ENCODE measurements at places on chromosomes 4 and X. TPM values are rescaled to one million over a fixed set of nuclear protein-coding genes. Genes with fewer than 3 reads are reported as not detected.
A peak's percentile ranks its signal among the peaks of the same experiment; 100 is the strongest.

Gene F8
- polyA plus RNA-seq, result 3.7 TPM

Gene TACR3
- 2.1 TPM for polyA plus RNA-seq

Gene SHISA3
- 49.3 TPM for polyA plus RNA-seq

Gene ZNF630
- 2.3 TPM for polyA plus RNA-seq

Gene SCML2
- polyA plus RNA-seq, result 13.0 TPM

Gene FGB
- 31.3 TPM for polyA plus RNA-seq

Gene MAGEH1
- 60.2 TPM for polyA plus RNA-seq

Gene H2BW2
- 1.6 TPM for polyA plus RNA-seq

Gene VCX3B
- 0.39 TPM for polyA plus RNA-seq

GRCh38 chrX:1196436-1196835 lies 16.0 kb downstream of the CRLF2 start:
- no peak for DNase-seq

DNA sequence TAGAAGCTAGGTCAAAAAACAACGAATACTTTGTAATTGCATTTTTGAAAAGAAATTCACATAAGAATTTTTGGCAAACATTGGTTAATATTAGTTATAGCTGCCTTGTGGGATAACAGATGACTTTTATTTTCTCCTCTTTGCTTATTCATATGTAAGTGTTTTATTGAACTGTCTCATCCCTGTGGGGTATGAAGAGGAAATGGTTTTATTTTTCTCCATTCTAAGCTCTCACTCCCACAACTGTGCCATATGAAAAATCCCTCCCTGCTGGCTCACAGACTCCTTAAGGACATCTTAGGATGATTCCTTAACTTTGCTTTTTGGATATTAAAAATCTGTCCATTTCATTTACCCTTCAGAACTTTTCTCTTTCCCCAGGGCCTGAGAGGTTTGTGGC lies 300.6 kb downstream of the PPP1R2C start:
- no peak for DNase-seq

GRCh38 chr4:84956014-84956413 lies 10.5 kb downstream of the WDFY3 start:
- DNase-seq, result no peak

DNA sequence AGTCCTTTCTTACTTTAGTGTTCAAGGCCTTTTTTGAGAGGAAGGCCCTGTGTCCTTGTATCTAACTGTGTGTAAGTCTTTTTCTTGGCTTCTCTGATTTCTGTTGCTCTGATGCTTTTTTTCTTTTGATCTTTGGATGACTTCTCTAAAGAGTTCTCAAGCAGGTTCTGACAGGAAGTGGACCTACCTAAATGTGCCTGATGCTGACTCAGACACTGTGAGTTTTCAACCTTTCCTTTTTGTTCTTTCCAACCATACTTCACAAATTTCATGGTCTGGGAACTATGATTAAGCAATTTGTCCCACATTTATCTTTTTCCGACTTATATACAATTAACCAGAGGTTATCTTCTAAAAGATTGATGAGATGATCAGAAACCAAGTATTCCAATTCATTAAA lies 96.5 kb downstream of the SYTL5 start:
- no peak for DNase-seq

- no peak for DNase-seq
Measured at GRCh38 chr4:133102612-133103409, 46.3 kb upstream of the PCDH10 start.

DNA sequence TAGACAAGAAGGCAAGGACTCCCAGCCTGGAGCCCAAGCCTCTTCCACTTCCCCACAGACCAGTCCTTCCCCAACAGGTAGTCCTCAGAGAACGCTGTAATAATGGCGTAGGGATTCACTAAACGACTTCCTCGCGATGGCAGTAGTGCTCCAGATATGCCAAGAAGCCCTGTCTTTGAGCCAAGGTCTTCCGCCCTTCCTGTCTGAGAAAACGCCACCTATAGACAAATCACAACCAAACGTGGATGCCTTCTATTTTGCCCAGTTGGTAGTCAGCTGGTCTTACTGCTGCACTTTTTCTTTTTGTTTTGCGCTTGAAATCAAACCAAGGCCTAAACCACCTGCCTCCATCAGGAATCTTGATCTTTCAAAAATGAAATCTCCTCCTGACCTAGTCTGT lies 203.3 kb downstream of the OR13H1 start:
- DNase-seq, result peak; percentile 85

DNA sequence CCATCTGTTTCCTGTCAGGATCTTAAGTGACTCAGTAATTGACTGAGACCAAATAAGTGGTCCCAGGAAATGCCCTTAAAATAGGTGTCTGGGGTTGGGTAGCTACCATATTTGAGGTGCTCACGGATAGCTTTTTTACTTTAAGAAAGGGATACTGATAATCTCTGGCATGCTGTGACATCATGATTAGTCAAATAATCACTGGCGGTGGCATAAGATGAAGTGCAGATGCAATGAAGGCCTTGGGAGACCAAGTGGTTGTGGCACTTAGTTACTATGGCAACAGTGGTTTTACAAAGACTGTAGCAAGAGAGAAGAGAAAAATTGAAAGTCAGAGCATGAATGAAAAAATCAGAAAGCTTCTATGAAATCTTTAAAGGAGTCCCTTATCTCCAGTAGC lies 114.5 kb upstream of the SLIT2 start:
- DNase-seq, result no peak

GRCh38 chr4:189128341-189128740 lies 812.3 kb upstream of the FRG1 start:
- DNase-seq, result no peak

- DNase-seq, result no peak
Measured at GRCh38 chr4:81963015-81963762, 410.6 kb downstream of the HNRNPD start.

DNA sequence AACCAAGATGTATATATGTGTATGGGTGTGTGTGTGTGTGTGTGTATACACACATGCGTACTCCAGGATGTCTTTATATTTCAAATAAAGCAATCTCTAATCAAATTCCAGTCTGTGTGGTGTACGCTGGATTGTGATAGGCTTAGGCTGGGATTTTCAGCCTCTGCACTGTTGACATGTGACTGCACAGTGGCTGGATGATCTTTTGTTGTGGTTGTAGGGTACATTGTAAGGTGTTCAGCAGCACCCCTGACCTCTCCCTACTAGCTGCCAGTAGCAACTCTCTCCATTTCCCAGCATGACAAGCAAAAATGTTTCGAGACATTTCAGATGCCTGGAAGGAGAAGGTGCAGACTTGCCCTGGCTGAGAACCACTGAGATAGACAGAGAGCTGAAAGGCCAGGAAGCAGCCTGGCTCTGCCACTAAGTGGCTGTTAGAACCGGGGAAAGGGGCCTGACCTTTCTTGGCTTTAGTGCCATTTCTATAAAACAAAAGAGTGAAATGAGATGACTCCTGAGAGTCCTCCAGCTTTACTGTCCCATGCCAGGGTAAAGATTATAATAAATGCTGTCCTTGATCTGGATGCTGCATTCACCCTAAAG lies 10.5 kb downstream of the PGM2 start:
- no peak for DNase-seq

DNA sequence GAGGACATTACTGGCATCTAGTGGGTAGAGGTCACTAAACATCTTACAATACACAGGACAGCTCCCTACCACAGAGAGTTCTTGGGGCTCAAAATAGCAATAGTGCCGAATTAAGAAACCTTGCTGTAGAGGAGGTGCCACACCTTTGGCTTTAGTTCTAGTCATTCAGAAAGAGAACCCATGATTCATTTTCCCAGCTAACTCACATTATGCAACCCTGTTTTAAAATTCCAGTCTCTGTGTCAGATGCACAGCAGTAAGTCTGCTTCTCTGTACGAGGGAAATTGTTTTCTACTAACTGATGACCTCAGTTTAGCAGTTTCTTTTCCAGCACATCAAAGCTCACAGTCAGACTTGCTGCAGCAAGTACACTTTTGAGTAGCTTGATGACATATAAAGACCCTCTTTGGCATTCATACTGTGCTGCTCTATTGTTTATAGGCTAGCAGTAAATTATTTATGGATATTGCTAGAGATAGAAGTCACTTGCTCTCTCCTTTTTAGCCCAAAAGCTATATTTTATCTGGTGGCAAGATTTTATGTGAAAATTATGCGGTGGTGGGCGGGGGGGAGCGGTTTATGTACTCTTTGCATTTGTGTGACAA lies 487.8 kb upstream of the MAGEB18 start:
- DNase-seq, result no peak

DNA sequence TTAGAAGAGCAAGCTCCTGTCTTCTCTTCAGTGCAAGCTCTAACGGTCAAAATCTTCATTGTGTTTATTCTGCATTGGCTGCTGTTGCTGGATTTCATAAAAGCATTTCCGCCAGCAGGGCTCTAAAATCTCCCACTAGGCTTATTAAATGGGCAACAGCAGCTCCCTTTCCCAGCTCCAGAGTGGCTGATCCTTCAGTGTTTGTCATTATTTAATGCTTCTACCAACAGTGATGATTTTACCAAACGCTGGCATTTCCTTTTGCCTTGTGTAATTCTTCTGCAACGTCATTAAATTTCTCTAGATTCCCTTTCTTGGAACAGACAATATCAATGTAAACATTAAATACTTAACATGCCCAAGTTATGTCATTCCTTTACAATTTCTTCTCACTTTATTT lies 20.1 kb downstream of the SLC7A11 start:
- DNase-seq, result peak; percentile 27

DNA sequence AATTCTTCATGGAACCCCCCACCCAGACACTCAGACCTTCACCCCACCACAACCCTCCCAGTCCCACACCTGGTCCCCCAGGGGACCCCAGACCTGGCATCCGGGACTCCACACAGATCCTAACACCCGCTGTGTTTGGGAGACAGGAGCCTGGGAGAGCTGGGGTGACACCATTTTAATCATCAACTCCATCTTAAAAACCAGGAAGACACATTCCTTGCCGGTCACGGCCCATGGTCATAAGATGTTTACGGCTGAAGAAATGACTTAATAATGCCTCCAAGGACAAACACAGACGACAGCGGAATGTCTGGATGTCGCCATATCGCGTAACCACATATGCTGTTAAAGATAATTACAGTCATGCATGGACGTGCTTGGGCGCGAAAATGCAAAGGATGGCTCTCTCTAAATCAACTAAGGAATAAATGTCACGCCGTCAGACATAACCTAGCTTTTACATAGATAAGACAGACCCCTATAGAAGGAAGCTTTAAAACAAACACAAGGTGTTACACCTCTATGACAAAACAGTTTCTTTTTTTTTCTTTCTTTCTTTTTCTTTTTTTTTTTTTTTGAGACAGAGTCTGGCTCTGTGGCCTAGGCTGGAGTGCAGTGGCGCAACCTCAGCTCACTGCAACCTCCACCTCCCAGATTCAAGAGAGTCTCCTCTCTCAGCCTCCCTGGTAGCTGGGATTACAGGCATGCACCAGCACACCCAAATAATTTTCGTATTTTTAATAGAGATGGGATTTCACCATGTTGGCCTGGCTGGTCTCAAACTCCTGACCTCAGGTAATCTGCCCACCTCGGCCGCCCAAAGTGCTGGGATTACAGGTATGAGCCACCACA lies 2.1 kb upstream of the DHRSX start:
- no peak for DNase-seq

- no peak for DNase-seq
Measured at GRCh38 chrX:38175139-38175538, 45.5 kb downstream of the SRPX start.

DNA sequence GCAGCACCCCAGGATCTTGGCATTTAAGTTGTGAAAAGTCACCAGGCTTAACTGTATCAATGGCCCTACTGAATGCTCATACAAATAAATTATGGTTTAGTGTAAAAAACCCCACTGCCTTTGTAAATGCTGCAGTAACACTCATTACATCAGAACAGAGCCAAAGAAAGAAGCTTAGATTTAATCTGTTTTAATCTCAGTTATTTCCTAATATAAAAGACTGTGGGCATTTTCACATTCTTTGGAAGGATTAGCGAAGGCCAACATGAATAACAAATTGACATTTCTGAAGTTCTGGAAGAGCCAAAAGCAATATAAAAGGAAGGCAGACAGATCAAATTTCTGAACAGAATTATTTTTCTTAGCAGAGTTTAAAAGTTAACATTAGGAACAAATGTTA lies 140.0 kb upstream of the HCCS start:
- no peak for DNase-seq

- no peak for DNase-seq
Measured at GRCh38 chr4:2906218-2906617, 57.0 kb downstream of the NOP14 start.

DNA sequence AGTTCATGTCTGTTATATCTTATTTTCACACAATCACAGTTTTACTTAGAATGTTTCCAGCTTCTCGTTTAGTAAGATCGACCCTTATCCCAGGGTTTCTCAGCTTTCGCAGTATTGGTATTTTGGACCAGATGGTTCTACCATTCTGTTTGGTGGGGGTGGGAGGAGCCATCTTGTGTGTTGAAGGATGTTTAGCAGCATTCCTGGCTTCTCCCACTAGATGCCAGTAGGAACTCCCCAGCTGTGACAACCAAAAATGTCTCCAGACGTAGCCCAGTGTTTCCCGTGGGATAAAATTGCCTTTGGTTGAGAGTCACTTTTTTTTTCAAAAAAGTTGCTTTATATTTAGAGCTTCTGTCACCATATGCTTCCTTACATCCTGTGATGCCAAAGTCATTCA lies 90.9 kb upstream of the TLR2 start:
- no peak for DNase-seq

DNA sequence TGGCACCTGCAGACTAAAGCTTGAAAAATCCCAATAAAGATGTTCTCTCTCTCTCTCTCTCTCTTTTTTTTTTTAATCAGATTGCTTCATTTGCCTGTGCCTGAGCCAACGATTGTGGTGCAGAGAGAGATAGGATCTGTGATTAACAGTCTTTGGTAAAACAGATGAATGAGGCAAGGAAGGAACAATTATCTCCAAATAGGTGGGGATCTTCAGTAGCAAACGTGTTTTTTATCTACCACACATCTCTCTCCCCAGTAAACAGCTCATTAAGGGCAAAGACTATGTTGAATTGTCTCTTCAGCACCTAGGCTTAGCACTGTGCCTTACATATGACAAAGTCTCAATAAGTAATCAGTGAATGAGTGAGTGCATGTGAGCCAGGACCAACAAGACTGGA lies 96.3 kb downstream of the SMIM20 start:
- DNase-seq, result no peak

GRCh38 chrX:106437407-106437806 lies 174.4 kb upstream of the RADX start:
- DNase-seq, result no peak

DNA sequence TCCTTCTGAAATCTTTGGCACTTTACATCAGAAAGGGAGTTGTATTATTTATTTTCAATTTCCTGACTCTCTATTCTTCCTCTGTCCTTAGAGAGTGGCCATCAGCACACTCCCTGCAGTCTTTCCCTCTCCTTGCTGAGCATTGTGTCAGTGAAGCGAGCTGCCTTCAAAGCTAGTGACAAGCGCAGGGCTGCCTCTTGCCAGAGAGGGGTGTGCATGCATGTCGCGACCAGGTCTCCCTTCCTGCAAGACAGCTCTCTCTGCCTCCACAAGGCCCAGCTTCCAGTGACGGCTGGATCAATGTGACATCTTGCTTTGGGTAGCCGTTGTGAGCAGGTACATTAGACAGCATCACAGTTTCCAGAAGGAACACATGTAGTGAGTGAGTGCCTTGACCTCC lies 810.9 kb upstream of the TENM3 start:
- DNase-seq, result no peak
